ENCODE measurements at places on chromosomes 12 and 14. TPM values are rescaled to one million over a fixed set of nuclear protein-coding genes. Genes with fewer than 3 reads are reported as not detected.
A peak's percentile ranks its signal among the peaks of the same experiment; 100 is the strongest.

CREBL2 gene
- total RNA-seq = 47.4 TPM

SLC5A8 gene
- not detected for total RNA-seq

DNA sequence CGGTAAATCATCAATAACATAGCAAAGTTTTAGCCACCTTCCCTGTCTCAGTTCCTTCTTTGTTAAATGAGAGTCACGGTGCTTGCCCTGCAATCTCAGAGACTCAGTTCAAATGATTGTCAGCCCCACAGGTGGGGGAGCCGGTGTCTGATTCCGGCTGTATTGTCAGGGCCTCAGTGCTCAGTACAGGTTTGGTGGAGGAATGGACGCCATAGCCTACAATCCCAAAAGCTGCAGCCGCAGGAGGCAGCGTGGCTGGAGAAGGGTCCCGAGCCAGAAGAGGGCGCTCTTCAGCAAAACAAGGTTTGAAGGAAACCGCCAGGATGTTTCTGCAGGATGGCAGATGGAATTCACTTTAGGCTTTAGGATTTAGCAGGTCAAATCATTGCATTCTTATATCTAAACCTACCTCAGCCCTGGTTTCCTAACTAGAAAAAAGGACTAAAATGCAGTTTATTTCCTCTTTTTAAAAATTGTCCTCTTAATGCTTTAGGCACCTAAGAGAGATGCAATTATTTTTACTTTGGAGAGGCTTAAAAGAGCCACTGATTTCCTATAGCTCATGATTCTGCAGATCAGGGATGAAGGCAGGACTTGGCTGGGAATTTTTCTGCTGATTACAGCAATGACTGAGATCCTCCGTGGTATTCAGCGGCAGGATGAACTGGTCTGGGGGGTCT is 29.2 kb downstream of the FOS start:
- H3K4me3 ChIP-seq = no peak overlapping the region
- H3K27ac ChIP-seq = no peak overlapping the region
- peak; percentile 93 for DNase-seq
- no peaks in the 10 kb centered on the region for H3K36me3 ChIP-seq
- no peaks in the 10 kb centered on the region for H3K27me3 ChIP-seq

DNA sequence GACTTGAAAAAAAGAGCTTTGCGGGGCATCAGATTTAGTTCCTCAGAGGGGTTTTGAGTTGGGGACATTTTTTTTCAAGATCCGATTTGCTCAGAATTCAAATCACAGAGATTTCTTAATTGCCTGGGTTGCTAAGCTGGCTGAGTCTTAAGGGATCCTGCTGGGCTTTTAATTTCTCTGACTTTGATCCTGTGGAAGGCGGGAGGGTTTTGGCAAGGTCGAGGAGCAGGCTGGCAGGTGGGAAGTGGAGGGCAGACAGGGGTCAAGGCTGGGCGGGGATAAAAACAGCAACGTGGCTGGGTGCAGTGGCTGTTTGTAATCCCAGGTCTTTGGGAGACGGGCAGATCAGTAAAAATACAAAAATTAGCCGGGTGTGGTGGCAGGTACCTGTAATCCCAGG is 33.5 kb upstream of the CCDC63 start:
- H3K4me3 ChIP-seq = no peak overlapping the region
- no peaks in the 10 kb centered on the region for H3K4me1 ChIP-seq
- no peaks in the 10 kb centered on the region for H3K36me3 ChIP-seq
- no peak for DNase-seq
- peaks cover 18% of the 10 kb centered on the region for H3K27me3 ChIP-seq
- no peak overlapping the region for H3K27ac ChIP-seq

DNA sequence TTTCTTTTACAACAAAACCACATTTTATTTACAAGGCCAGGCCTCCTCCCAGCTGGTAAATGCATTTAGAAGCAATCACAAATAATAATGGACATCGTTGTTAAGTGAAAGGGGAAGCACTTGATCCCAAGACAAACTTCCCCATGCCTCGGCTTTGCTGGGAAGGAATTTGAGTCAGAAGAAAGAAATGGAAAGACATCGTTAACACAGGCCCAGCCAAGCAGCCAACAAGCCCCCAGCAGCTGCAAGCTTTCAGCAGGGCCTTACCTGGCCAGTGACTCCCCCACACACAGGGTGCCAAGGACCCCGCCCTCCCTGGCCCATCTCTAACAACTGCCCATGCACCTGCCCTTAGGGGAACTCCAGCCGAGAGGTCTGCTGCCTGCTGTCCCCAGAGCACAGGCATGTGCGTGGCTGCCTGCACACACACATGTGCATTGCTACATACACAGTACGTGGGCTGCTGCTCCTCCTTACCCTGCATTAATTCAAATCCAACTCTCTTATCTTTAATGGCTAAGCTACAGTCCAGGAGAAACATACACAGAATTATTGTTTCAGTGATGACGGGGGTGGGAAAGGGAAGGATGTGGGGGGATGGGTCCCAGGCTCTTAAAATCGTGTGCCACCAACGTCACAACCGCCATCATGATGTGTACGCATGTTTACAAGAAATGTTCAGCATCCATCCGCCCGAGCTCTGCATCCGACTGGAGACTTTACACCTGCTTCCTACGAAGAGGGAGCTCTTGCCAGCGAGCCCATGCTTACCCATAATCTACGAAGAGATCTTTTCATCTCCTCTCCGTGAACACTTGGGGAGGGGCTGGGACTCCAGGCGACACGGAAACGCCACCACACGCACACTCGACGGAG is 9.8 kb downstream of the BCL11B start:
- no peak for DNase-seq
- H3K36me3 ChIP-seq = no peaks in the 10 kb centered on the region
- H3K27me3 ChIP-seq = peaks cover 16% of the 10 kb centered on the region
- no peak overlapping the region for H3K4me3 ChIP-seq

DNA sequence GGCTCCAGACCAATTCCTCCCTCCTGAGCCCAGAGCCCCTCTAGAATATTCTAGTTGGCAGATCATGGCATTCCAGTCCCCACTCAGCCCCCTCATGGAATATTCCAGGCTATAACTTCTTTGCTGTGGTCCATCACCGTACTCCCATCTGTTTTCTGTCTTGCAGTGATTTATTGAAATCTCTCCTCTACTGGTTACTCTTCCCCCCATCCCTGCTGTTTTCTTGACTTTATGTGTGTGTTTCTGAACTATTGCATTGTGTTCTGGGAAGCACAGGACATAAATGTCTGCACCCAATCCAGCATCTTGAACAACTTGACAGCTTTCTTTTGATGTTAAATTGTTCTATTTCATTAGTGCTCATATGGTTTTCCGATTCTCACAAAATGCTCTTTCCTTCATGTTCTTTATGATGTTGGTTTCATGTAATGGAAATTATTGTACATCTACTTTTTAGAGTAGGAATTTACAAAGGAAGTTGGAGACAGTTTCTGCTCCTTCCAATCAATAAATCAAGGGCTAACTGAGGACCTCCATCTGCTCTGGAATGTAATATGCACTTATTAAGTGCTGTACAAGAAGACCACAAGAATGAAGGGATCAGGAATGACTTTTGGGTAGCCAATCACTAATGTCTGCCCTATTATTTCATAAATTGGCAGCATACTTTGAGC is 26.3 kb downstream of the PDE6H start:
- H3K27me3 ChIP-seq = no peaks in the 10 kb centered on the region
- H3K36me3 ChIP-seq = no peaks in the 10 kb centered on the region
- no peak for DNase-seq
- peaks cover 59% of the 10 kb centered on the region for H3K4me1 ChIP-seq
- no peak overlapping the region for H3K4me3 ChIP-seq
